Globus pallidus (tissue), 1 donor: ENCODE measurements at places on chromosomes 6 and 20.
A peak's percentile ranks its signal among the peaks of the same experiment; 100 is the strongest.

DNA sequence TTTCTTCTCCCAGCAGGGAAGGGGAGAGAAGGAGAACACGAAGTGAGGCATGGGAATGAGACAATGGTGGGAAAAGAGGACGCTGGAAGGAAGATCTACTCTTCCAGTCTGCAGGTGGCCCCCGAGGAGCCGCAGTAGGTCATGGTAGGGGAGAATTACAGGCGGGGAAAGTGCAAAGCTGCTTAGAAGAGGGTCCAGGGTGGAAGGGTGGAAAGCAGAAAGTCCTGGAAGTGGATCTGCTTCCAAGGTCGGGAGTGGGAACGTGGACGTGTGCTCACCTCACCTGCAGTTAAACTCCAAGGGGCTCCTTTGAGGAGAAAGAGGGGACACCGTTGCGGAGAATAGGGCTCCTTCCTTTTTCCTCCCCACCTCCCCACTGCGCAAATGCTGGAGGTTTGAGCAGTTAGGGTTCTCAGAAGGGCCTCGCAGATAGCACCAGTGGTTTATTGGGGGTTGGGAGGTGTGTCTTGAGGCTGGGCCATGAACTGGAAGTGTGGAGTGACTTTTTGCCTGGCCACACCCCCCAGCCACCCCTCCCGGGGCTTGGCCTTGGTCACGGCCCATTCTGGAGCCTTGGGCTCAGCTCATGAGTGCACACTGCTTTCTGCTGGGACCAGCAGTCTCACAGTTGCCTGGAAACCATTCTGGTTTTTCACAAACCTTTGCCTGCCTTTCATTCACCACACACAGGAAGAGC, 100.4 kb upstream of the MLN start:
- DNase-seq: no peak

GRCh38 chr6:17994019-17994418, 6.6 kb upstream of the KIF13A start:
- no peak for DNase-seq

GRCh38 chr6:90100059-90100665, 196.5 kb downstream of the BACH2 start:
- DNase-seq: no peak

- no peak for DNase-seq
Observed at GRCh38 chr6:38713812-38714211, 1.3 kb upstream of the DNAH8 start.

- DNase-seq: no peak
Observed at GRCh38 chr20:44495802-44496481, 20.3 kb downstream of the TTPAL start.

- DNase-seq: no peak
Observed at GRCh38 chr20:24273251-24273650, 196.2 kb upstream of the SYNDIG1 start.

GRCh38 chr20:19757487-19758132, 448 bp upstream of the RIN2 start:
- DNase-seq: peak; percentile 84

- DNase-seq: no peak
Observed at GRCh38 chr6:113735491-113735890, 121.7 kb upstream of the MARCKS start.
